ENCODE measurements at places on chromosomes 1 and 21. TPM values are rescaled to one million over a fixed set of nuclear protein-coding genes. Genes with fewer than 3 reads are reported as not detected.

DNA sequence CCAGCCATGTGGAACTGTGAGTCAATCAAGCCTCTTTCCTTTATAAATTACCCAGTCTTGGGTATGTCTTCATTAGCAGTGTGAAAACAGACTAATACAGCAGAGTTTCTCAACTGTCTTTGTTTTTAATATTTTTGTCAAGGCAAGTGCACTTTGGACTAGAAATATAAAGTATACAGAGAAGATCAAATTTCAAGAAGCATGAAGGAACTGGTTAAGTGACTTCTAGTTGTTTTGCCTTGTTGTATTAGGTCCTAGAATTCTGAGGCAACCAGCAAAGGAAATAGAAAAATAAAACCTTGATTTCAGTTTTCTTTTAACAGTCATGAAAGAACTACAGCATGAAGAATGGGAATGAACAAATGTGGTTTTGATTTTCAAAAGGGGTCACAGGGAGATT is 131.1 kb upstream of the PTGFR start:
- no peak overlapping the region for H3K27ac ChIP-seq
- no peak for DNase-seq
- no peak overlapping the region for H3K4me3 ChIP-seq
- H3K27me3 ChIP-seq = no peaks in the 10 kb centered on the region
- H3K4me1 ChIP-seq = no peaks in the 10 kb centered on the region

GRCh38 chr21:33151941-33152731 is 77.6 kb upstream of the IFNAR2 start:
- H3K4me1 ChIP-seq = no peaks in the 10 kb centered on the region
- H3K27me3 ChIP-seq = peaks cover 4% of the 10 kb centered on the region
- no peak overlapping the region for H3K27ac ChIP-seq
- no peaks in the 10 kb centered on the region for H3K36me3 ChIP-seq

DNA sequence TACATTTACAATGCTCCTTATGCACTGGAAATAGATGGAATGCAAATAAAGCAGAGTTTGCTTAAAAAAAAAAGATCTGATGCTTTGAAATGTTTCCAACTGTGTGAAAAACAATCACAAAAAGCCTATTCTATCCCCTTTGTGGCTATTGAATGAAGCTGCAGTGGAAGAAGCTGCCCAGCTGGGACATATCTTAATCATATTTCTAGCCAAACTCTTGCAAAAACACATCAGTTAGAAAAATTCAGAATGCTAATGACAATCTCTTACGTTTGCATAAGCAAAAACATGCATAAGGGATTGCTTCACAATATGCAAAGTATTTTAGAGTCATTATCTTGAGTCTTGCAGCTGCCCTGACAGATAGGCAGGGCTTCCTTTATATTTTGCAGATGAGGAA is 526.4 kb upstream of the USP24 start:
- no peaks in the 10 kb centered on the region for H3K36me3 ChIP-seq
- H3K4me3 ChIP-seq = no peak overlapping the region
- DNase-seq = no peak
- H3K27me3 ChIP-seq = no peaks in the 10 kb centered on the region

- no peaks in the 10 kb centered on the region for H3K36me3 ChIP-seq
- no peaks in the 10 kb centered on the region for H3K27me3 ChIP-seq
- no peak overlapping the region for H3K27ac ChIP-seq
- H3K4me1 ChIP-seq = peaks cover 20% of the 10 kb centered on the region
These were observed 39.9 kb downstream of the SIPA1L2 start for GRCh38 chr1:232589812-232590743.

DNA sequence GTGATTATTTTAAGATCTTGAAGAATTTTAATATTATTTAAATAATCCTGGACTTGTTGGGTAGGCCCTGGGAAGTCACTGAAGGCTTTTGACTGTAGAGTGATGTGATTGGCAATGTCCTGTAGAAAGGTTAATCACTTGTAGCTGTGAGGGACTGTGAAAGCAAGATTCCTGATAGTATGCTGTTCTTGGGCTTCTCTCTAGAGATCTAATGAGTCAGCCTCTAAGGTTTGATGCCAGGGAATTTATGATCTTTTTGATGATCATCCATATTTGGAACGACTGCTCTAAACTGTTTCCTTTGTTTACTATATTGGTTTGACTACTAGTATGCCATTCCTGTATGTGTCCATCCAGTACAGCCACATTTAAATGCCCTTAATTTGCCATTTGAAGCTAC is 56.5 kb downstream of the CAMSAP2 start:
- DNase-seq = no peak
- H3K36me3 ChIP-seq = no peaks in the 10 kb centered on the region
- H3K27ac ChIP-seq = no peak overlapping the region
- peaks cover 10% of the 10 kb centered on the region for H3K4me1 ChIP-seq
- H3K4me3 ChIP-seq = no peak overlapping the region
- H3K27me3 ChIP-seq = no peaks in the 10 kb centered on the region

SUSD4 gene
- total RNA-seq = 3.9 TPM

Measured in psoas muscle (tissue), 8 donors.